H7 (cell line): ENCODE measurements at places on chromosomes 5 and 9. TPM values are rescaled to one million over a fixed set of nuclear protein-coding genes. Genes with fewer than 3 reads are reported as not detected.

- no peak for DNase-seq
Measured at GRCh38 chr5:29662876-29663275, 1530.6 kb upstream of the CDH6 start.

DNA sequence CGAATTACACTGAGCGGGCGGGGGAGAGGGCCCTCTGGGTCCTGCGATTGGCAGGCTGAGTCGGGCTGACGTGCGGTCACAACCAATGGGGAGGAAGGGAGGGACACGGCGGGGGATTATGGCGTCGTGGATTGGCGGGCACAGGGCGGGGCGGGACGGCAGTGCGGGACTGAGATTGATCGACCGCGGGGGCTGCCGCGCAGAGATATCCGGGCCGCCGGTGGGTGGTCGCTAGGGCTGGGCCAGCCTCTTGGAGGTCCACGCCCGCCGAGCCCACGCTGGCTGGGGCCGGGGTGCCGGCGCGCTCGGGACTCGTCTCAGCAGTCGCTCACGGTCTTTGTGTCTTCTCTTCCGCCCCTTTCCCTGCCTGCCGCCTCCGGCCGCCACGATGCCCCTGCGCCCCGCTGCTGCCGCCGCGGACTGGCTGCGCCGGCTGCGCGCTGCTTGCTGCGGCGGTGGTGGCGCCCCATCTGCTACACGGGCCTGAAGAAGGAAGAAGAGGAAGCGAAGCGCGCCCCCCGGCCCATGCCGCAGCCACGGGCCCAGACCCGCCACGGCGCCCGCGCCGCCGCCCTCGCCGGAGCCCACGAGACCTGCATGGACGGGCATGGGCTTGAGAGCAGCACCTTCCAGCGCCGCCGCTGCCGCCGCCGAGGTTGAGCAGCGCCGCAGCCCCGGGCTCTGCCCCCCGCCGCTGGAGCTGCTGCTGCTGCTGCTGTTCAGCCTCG lies at the start of gene RGMB:
TSS of gene RGMB (plus strand) at position 200 of the 728 bp plus-strand sequence. CDS start at position 608, 408 bp downstream.
- peak; percentile 97 for DNase-seq

NAIP gene
- 0.90 and 0.92 TPM in 2 replicates for total RNA-seq

SOX30 gene
- 0.04 and 0.42 TPM in 2 replicates for total RNA-seq

ADAMTSL2 gene
- 0.42 and 0.70 TPM in 2 replicates for total RNA-seq

GABRA6 gene
- total RNA-seq: not detected in 2 replicates

DNA sequence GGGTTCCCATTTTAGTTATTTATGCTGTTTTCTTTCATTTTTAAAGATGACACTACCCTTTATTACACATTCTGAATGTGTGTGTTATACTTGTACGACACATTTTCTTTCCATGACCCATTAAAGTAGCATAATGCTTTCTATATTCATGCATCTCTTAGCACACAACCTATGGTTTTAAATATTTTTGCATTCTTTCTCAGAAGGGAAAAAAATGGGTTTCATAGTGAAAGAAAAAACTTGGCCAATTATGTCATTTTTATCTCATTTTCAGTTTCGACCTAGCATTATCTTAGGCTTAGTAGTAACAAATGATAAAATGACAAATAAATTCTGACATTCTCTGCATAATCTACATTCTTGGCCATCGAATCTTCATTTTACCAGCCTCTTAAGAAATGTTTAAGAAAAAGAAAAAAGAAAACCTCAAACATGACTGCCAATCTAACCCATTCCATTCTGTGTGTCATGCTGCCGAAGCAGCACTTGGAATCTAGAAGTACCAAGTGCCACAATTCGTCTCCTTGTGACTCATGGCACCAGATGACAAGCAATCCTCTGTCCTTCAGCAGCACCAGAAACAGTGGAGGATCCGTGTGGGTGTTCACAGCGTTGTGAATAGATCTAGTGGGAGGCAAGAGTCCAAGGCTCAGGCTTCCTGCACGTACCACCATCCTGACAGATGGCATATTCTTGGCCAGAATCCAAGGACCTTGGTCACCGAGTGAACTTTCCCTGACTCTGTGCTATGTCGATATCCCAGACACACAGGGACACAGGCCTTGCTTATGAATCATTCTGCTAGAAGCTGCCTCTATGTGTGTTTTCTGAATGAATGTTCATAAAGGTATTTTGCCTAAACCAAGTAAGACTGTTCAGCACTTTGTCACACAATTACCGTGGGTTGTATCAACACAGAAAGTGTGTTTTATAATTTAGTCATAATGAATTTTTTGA lies 502.7 kb downstream of the NR2F1-AS1 start:
- DNase-seq: no peak

- DNase-seq: no peak
Measured at GRCh38 chr5:74428275-74428674, 212.3 kb downstream of the ENC1 start.

WDR5 gene
- 40.3 and 40.9 TPM in 2 replicates for total RNA-seq

GRCh38 chr9:35028341-35028740 lies 38.8 kb downstream of the DNAJB5 start:
- DNase-seq: no peak

CLIC3 gene
- not detected in 2 replicates for total RNA-seq

- DNase-seq: no peak
Measured at GRCh38 chr5:167769846-167770413, 521.5 kb upstream of the WWC1 start.

CCNH gene
- 44.3 and 54.4 TPM in 2 replicates for total RNA-seq

GRCh38 chr5:55638455-55638854 lies 73.7 kb downstream of the SLC38A9 start:
- no peak for DNase-seq

KCNT1 gene
- total RNA-seq: 0.10 TPM in 1 of 2 replicates, not detected in the other

- DNase-seq: peak; percentile 52
Measured at GRCh38 chr9:137428841-137429545, 5.8 kb downstream of the NOXA1 start.

PALM2AKAP2 gene
- 0.15 and 1.1 TPM in 2 replicates for total RNA-seq

NTNG2 gene
- 1.2 and 2.3 TPM in 2 replicates for total RNA-seq

- DNase-seq: no peak
Measured at GRCh38 chr5:142245786-142246185, 79.0 kb downstream of the SPRY4 start.

DNA sequence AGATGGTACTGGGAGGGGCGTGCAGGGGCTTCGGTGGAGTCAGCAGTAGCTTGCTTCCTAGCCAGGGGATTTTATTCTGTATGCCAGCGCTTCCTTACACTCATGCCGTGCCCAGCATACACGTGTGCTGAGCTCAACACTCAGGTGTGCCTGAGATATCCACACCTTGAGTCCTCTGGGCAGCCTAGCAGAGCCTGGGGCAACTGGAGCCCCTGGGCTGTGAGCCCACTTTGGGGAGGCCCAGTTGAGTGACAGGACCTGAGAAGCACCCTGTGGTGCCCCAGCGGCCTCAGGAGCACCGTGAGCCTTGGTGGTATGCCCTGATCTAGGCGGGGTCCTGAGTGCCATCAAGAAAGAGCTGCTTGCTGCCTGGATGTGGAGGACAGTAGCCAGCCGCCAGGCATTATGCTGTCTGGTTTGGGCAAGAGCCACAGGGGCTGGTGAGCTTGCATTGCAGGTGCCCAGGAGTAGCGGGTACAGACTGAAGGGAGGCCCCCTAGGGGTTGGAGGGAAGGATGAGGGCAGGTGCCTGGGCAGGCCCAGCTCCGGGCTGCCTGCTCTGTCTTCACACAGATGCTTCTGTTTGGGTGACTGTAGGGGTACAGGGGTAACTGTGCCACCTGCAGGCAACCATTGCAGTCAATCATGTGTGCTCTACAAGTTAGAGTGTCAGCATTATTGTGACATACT lies 42.9 kb downstream of the BNIP1 start:
- peak; percentile 77 for DNase-seq

- DNase-seq: peak; percentile 43
Measured at GRCh38 chr5:83354958-83355357, 116.6 kb upstream of the VCAN start.

DMRT3 gene
- not detected in 2 replicates for total RNA-seq

DNA sequence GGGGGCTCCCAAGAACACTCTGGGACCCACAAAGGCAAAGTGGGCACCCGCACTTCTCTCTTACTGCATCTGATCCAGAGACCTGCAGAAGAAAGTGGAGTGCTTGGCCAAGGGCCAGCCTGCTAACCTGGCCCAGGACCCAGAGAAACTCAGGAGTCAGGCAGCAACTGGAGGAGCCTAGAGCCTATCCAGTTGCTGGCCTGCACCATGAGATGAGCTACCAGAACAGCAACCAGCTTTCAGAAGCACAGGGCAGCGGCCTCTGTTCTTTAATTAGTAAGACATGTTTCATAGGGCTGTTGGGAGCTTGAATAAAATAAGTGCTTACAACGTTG lies 298.3 kb downstream of the GADD45G start:
- DNase-seq: no peak

GRCh38 chr9:119195521-119195920 lies 173.7 kb downstream of the BRINP1 start:
- peak; percentile 21 for DNase-seq

NPR3 gene
- 0.04 and 0.07 TPM in 2 replicates for total RNA-seq

DNA sequence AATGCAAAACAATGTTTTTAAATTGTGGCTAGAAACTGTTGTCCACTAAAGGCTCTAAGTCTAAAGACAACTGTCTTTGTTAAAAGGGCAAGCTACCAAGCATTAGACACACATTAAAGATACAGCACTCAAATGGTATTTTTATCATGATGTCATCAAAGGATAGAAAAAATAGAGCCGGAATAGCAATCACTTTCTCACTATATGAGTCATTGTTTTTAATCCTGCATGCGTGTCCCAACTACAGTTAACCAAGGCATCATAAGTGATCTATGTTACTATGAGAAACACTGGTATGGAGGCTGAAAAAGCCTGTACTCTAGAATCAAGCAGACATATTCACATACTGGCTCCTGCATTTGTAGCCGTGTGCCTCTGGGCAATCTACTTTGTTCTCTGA lies 1.9 kb upstream of the PJA2 start:
- DNase-seq: no peak

DNA sequence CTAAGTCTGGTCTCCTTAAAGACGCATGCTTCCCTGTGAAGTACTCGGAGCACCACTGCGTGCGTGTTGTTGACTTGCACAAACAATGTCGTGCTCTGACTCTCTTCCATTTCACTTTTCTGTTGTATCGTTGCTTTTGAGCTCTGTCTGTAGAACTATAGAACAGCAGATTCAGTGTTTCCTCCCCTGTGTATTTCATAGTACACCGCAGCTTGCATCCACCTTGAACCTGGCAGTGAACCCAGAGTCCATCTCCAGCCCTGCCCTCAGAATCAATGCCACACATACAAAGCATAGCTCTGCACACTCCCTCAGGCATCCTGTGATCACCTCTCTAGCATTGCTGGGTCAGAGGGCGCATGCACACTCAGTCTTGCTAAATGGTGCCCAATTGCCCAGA lies 37.2 kb upstream of the ADAMTS2 start:
- DNase-seq: no peak

C9orf50 gene
- not detected in 2 replicates for total RNA-seq

ARHGEF39 gene
- total RNA-seq: 17.4 and 21.4 TPM in 2 replicates

- no peak for DNase-seq
Measured at GRCh38 chr9:27732494-27732893, 159.2 kb upstream of the C9orf72 start.

DNA sequence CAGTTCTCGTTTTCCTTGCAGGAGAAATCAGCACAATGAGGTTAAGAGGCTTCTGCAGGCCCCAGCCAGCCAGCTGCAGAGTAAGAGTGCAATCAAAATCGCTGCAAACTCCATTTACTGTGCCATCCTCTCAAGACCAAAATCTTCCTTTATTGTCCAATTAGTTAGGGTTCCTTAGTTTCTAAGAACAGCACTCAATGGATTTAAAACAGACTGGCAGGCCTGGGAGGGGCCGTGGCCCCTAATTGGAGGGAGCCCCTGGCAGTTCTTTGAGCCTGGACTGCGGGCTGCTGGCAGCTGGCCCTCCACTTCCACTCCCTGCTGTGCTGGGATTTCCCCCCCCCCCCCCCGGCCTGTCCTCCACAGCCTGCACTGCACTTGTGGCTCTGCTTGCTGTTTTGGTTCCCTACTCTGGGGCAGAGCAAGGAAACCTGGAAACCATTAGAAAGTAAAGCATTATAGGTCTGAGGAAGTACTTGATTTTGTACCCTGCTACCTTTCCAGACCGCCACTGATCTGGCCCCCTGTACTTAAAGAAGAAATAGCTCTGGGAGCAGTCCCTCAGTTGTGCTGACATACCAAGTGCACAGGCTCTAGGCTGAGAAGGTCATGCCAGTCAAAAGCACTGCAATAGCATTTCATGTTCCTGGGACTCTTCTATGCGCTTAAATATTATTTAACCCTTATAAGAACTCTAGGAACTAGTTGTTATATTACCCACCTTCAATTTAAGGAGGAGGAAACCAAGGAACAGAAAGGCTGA lies 129.0 kb downstream of the APBA1 start:
- DNase-seq: peak; percentile 38

- DNase-seq: no peak
Measured at GRCh38 chr5:107526-107925, 15.6 kb downstream of the PLEKHG4B start.

DNA sequence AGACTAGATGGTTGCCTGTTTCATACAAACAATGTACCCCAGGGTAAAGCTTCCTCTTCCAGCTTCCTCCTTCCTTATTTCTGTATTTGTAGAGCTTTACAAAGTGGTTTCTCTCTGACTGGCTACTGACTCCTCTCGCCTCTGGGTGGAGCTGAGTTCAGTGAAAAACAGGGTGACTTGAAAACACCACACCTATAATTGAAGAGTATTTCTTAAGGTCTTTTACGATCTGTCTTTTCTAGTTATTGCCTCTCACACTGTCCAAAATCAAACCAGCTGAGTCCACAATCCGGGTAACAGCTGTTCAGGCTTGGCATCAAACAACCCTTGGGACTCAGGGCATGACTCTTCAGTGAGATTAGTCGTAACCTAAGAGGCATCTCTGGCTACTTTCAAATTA lies 200.4 kb downstream of the ARRDC3 start:
- DNase-seq: no peak

TOR1A gene
- 22.9 and 27.1 TPM in 2 replicates for total RNA-seq

DNA sequence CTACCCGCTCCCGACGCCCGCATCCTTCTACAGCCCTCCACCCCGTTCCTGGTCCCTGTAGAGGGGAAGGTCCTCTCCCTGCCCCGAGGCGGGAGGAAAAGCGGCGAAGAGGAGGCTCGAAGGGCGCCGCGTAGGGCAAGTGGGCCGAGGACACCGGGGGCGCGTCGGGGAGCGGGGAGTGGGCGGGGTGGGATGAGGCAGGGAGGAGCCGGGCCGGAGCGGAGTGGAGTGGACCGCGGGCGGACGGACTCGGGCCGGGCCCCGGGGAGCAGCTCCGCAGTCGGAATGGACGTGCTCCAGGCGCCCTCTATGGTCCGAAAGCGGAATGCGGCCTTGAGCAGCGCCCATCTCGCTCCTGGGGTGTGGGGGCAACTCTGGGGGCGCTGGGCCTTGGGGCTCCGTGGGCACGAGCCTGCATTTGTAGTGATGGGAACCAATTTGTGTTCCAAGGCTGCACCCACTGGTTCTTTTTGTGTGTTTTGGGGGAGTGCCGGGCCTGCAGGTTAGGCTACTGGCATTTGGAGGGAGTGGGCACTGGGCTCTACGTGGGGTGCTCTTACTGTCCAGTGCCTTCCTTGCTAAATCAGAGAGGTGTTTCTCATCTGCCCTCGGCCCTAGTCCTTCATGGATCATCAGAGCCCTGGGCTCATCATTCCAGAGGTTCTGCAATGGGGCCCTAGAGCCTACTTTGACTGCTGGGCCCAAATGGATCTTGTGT lies 7.3 kb downstream of the IRX1 start:
- DNase-seq: peak; percentile 89

DNA sequence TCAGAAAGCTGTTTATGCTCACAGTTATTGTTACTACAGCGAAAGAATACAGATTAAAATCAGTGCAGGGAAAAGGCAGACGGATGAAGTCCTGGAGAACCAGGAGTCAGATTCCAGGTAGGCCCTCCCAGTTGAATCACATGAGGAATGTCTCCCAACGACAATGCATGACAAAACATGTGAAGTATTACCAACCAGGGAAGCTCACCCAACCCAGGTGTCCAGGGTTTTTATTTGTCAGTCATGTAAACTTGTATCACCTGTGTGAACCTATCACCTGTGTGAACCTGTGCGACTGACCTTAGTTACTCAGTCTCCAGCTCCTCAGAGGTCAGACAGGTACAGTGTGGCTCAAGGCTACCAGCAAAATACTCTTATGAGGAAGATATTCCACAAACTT lies 63.9 kb downstream of the KIAA1958 start:
- peak; percentile 21 for DNase-seq
